ENCODE measurements at places on chromosomes 12 and 14. TPM values are rescaled to one million over a fixed set of nuclear protein-coding genes. Genes with fewer than 3 reads are reported as not detected.

GRCh38 chr12:56993346-56993745 is 13.0 kb downstream of the ZBTB39 start:
- no peak for ATAC-seq

DNA sequence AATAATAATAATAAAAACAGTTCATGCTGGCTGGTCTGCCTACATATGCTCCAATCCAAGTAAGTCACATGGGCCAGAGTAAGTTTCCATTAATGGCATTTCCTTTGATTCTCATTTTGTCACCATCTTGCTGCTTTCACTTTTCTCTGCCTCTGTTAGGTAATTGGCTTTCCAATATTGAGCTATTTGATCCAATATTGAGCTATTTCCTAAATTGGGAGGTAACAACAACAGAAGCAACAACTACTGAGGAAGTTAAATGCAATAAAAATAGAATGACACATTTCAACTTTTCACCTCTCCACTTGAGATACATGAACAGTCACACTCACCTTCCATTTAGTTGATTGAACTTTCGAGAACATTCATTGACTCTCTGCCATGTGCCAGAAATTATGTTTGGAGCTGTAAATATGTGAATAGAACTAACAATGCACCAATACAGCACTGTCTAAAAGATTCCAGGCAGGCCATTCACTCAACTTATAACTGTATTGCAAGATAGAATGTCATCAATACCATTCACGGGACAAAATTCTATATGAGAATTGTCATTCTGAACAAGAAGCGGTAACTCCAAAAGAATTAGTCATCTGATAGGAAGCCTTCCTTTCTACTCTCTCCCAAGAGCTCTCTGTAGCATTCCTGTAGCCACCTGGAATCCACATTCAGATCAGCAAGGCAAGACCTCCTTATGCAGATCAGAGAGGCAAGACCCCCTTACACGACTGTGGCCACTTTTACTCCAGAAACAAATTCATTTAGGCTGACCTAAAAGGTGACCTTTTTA is 136.4 kb downstream of the PHLDA1 start:
- ATAC-seq = no peak

- no peak for ATAC-seq
Measured at GRCh38 chr12:114684870-114685273, 897 bp upstream of the TBX3 start.

The CFAP251 gene
- total RNA-seq = 12.6 TPM

The TBC1D30 gene
- total RNA-seq = 0.34 TPM
